ENCODE measurements at places on chromosomes 13 and 19.

GRCh38 chr13:33349288-33349985 is 63.9 kb upstream of the STARD13 start:
- peak; percentile 21 for DNase-seq

GRCh38 chr19:7533281-7533885 is 2.1 kb upstream of the PNPLA6 start:
- peak; percentile 22 for DNase-seq

DNA sequence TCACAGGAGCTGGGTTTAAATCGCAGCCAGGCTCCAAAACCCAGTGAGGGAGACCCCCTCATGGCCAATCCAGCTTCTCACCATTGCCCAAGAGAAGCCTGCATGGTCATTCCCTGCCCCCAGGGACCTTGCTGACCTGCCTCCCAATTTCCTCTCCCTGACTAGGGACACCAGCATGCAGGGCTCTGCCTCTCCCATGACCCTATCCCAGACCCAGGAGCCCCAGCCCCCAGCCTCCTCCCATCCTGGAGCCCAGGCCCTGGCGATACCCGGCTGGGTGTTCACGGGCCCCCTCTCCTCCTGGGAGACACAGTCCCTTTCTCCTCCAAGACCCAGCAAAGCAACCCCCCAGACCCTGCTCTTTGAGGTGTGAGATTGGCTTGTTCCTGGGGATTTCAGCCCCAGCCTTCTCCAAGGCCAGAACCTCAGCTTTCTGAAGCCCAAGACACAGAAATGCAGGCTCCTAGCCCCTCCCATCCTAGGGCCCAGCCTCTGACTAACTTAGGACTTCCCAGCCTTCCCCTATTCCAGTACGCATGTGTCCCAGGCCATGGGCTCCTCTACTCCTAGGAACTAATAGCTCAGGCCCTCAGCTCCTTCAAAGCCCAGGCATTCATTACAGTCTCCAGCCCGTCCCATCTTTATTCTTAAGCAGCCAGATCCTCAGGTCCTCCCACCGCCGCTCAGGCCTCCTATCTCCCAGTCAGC is 1.1 kb downstream of the GYS1 start:
- DNase-seq = peak; percentile 26

DNA sequence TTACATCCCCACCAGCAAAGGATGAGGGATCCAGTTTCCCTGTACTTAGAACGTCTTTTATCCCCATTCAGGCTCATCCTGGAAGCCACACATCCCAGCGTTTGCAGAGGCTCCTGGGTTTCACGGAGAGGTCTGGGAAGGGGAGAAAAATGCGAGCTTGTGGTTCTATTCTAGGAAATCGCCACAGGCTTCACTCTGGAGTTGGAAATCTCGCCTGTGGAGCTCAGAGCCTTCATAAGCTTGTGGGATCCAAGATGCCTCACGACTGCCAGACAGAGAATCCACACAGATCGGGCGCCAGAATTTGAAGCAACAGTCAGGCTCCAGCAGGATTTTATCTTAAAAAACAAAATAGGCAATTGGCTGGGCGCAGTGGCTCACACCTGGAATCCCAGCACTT is 157.9 kb downstream of the PTPRS start:
- no peak for DNase-seq

DNA sequence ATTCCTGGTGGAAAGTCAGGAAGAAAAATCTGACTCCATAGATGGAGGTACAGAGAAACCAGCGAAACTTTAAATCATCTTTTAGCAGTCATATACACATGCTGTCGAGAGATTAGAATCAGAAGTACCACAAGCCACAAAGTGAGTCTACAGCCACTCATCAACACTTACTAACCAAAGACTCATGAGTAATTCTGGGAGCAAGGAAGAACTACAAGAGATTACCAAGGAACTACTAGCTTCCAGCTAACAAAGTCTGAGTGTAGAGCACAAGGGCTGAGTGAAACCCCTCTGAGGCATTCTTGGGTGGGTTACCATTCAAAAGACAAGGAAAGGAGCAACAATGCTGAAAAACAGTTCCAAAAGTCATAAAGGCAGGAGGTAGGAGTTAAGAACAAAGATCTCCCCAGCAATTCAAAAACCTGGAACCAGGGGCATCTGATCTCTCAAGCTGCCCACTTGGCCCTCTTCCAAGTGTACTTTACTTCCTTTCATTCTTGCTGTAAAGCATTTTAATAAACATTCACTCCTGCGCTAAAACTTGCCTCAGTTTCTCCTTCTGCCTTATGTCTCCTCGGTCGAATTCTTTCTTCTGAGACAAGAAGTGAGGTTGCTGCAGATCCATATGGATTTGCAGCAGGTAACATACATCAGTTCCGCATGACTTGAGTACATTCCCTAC is 13.0 kb downstream of the RBM26 start:
- no peak for DNase-seq

DNA sequence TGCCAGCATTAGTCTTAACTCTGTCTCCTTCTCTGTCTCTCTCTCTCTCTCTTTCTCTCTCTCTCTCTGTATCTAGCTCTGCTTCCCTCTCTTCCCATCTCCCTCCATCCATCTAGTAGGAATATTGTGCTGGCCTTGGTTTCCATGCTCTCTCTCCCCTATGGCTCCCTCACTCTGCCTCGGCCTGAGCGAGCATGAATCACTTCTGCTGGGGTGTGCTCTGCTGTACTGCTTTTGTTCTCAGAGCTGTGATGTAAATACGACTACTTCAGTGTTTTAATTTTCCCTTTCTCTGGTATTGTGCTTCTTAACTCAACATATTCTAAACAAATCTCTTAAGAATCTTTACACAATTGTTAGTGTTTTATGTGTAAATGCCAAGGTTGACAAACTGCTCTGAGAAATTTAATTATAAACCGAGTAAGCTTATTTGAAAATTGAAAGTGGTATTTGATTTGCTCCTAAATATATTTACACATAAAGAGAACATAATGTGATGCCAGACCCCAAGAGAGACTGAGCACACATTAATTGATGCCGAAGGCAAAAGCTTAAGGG is 211.5 kb upstream of the KL start:
- no peak for DNase-seq

Data from substantia nigra (tissue), 51 donors.